NCI-H2081 (cell line): ENCODE measurements at places on chromosomes 3 and 15.

GRCh38 chr3:69462826-69463100, 76.9 kb upstream of the FRMD4B start:
- no peak for DNase-seq

GRCh38 chr3:170473358-170473757, 54.7 kb downstream of the CLDN11 start:
- DNase-seq = no peak

GRCh38 chr15:48459571-48460442, 128.6 kb downstream of the DUT start:
- DNase-seq = no peak

GRCh38 chr15:101570241-101570640, 80.7 kb upstream of the PCSK6 start:
- no peak for DNase-seq

GRCh38 chr3:180252683-180253082, 215.9 kb upstream of the PEX5L start:
- DNase-seq = peak; percentile 61

GRCh38 chr3:175951047-175951694, 1092.0 kb downstream of the NAALADL2 start:
- DNase-seq = no peak

GRCh38 chr3:167876620-167877281, 141.2 kb downstream of the SERPINI1 start:
- no peak for DNase-seq

GRCh38 chr15:86615411-86615810, 535.7 kb downstream of the AGBL1 start:
- no peak for DNase-seq

GRCh38 chr3:153111016-153111415, 51.0 kb upstream of the RAP2B start:
- no peak for DNase-seq

DNA sequence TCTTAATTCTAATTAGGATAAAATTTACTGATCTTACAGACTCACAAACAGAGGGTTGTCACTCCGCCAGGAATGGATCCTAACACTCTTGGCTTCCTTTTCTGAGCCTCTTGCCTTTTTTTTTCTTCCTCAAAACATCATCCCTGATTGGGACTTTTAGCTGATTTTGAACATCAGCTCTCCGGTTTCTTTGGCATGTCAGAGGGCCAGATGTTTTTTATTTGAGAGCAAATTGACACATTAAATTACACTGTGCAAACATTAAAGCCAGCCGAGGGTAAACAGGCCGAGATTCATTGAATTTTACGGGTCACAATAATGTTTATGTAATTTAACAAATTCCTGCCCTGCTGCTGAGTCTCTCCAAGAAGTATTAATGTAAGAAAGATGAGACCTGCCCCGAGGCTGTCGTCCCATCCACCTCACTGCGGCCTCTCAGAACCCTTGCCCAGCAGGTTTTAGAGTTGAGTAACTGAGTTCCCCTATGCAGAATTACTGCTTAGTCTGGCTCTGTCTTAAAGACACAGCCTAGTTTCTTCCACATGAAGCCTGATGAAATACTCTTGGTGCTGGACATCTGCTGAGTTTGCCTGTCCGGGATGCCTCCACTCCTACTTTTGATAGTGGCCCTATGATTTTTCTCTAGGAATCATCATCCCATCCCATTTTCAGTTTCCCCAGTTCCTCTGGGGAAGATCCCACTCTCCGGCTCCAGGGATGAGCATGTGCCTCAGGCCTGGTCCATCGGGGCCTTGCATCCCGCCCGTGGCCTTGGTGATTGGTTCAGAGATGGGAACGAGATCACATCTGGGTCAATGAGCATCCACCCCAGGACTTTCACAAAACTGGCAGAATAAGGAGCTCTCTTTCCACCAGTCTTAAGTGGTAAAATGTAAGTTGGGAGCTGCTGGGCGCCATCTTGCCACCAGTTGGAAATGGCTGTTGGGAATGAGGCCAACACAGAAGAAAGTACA, 226.6 kb upstream of the TLE3 start:
- DNase-seq = peak; percentile 10

GRCh38 chr3:107884719-107885460, 205.9 kb downstream of the CD47 start:
- DNase-seq = no peak

DNA sequence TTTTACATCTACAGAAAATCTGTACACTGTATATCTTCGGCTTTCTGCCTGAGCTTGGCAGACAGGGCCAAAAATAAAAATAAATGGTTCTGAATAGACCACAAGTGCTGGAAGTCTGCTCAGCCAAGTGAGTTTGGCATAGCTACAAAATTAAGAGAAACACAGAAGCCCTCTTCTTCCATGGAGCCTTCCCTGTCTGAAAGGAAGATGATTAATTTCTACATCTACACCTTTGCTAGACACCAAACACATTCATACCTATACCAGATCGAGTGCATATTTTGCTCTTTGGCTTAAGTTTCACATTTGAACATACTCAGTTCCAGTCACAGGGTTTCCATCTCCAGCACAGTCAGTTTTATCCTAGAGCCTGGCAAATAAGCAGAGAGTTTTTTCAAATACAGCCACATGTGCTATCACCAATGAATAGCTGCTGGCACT, 224.6 kb downstream of the GREM1 start:
- no peak for DNase-seq

DNA sequence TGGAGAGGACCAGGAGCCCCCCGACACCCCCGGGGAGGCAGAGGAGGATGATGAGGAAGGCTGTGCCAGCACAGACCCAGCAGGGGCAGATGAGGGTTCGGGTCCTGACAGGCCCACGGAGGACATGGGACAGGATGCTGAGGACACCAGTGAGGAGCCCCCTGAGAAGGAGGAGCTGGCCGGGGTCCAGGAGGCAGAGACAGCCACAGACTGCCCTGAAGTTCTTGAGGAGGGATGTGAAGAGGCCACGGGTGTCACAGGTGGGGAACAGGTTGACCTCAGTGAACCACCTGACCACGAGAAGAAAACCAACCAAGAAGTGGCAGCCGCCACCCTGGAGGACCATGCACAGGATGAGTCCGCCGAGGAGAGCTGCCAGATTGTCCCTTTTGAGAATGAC, 909 bp downstream of the FGD5 start:
- no peak for DNase-seq

- DNase-seq = no peak
Measured at GRCh38 chr3:101061312-101061711, 68.1 kb upstream of the ABI3BP start.

GRCh38 chr3:126982126-126982470, 817 bp upstream of the PLXNA1 start:
- DNase-seq = no peak

DNA sequence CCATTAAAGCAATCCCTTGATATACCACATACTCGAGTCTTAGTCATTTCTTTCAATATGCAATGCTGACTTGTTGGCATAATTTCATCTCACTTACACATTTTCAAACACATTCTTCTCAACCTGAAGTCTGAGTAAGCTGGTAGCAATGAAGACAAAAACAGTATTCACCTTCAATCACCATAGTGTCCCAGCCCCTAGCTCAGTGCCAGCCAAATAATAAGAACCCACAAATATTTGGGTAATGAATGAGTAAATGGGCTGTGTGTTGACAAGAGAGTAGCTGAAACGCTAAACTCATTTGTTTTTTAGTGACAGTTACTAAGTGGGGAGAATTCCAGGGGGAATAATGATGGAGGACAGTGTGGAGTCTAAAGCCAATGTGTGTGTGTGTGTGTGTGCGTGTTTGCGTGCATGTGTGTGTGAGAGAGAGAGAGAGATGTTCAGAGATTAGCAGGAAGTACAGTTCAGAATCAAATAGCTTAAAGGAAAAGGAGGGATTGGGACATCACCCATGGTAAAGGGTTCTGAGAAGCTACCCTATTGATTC, 165.7 kb downstream of the GAP43 start:
- no peak for DNase-seq
